RPMI7951 (cell line): ENCODE measurements at places on chromosomes 6 and 20. TPM values are rescaled to one million over a fixed set of nuclear protein-coding genes. Genes with fewer than 3 reads are reported as not detected.
A peak's percentile ranks its signal among the peaks of the same experiment; 100 is the strongest.

The BTN1A1 gene
- not detected in 2 replicates for total RNA-seq

The MUC22 gene
- total RNA-seq: not detected in 2 replicates

The PERP gene
- 37.5 and 40.6 TPM in 2 replicates for total RNA-seq

The HSD17B8 gene
- total RNA-seq: 3.2 and 3.4 TPM in 2 replicates

The BCAS4 gene
- total RNA-seq: 5.9 and 11.6 TPM in 2 replicates

The STK35 gene
- total RNA-seq: 15.7 and 20.8 TPM in 2 replicates

The GJA1 gene
- 15.2 and 20.7 TPM in 2 replicates for total RNA-seq

DNA sequence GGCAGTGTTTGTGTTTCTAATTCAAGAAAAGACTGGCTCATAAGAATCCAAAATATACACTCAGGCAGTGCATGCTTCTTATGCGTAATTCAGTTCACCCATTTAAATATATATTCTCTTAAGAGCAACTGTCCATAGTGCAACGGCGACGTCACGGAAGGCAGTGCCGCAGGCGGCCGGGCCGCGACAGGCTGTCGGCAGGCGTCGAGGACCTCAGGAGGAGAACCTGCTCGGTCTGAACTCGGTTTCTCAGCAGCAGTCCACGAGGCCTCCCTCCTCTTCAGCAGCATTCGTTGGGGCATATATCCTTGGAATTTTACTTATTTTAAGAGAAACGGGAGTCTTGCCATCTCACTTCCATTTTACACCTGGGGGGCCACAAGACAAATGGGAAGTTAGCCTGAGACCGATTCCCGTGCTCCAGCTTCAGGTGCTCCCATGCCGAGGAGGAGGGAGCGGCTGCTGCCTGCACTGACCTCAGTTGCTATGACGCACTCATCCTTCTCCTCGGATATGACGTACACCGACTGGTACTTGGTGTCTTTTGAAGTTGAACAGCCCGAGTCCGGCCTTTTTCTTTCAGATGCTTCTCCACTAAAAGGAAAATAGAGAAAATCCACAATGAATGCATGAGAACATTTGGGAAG, 8.2 kb downstream of the DLL1 start:
- no peak for DNase-seq

DNA sequence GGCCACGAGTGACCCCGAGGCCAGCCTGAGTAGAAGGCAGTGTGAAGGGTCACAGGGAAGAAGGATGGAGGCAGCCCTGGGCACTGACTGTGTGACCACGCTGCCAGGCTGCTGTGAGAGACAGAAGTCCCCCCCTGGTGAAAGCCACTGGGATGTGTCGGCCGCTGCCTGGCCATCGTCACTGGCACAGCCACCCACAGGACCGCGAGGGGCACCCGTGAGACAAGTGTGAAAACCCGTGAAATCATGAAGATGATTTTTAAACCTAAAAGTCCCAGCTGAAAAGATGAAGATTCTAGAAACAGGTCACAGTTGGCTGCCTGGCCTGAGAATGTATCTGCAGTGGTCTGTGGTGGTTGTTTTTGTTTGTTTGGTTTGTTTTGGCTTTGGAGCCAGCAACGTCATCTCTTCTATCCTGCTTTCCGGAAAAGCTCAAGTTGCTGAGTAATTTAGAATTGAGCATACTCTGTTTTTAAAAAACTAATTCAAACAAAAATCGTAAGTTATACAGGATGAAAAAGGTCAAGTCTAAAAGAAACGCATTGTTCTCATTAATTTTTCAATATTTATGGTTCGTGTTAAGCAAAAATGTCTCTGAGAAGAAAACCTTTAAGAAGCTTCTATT, 94.7 kb downstream of the HUS1B start:
- DNase-seq: no peak

DNA sequence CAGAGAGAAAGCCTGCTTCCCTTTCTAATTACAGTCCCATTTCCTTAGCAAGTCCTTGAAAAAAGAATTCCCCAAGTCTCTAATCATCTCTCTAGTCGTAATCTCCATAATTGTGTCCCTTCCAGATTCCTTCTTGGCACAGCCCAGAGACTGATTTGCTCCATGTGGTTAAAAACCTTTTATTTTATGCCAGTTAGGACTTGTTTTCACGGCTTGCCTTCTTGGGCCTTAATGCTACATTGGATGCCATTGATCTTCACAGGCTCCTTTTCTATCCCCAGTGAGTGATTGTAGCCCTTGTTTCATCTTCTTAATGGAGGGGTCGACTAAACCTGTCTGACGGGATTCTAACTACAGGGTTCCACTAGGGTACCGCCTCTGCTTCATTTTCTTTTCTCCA, 650.6 kb upstream of the ARID1B start:
- DNase-seq: no peak

GRCh38 chr20:35269055-35269781, 8.7 kb downstream of the MMP24OS start:
- peak; percentile 64 for DNase-seq

DNA sequence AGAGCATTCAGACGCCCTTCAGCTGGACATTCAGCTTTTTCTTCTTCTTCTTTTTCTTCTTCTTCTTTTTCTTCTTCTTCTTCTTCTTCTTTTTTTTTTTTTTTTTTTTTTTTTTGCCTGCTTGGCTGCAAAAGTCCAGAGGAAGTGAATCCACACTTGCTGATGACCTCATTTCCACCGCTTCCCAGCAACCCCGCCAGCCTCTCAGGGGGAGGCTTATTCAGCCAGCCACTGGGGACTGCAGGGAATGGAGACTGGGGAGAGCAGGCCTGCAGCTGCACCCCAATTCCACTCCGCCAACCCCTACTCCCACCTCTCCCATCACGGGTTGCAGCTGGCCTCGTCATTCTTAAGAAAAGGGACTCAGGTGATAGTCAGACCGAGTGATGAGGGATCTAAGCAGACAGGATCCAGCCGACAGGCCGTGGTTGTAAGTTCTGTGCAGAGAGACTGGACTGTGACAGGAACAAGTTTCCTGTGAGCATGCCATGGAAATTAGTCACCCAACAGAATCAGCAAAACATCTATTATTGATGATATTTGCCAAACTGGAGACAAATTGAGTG, 59.0 kb upstream of the QKI start:
- DNase-seq: peak; percentile 71

DNA sequence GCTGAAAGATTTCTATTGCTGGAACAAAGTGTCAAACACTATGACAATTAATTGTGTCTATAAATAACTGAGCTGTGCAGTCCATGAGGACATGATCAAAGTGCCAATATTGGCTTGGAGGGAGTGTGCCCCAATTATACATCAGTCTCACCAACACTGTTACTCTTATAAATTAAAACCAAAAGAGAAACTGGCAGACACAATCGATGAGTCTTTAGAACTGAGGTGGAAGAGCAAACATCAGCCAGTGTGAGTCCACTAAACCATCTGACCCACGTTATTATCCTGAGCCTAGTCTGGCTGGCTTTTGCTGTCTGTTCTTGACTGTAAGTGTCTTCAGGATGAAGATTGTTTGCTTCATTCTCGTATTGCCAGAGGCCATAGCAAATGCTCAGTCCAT, 98.9 kb downstream of the OLIG3 start:
- DNase-seq: no peak

DNA sequence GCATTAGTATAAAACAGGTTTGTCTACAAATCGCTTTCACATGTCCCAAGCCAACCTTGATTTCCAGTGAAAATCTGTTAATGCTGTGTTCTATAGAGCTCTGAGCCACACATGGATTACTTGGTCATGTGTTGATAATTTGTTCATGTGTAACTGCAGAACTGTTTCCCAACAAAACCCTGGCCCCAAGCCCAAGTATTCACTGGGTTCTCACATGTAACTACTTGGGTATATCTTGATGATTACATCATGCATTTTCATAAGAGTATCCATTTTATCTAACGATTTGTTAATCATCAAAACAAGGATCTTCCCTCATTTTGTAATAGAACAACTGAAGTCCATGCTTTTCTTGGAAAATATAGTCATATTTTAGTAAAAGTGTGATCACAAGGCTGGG, 657.6 kb downstream of the PRKN start:
- no peak for DNase-seq

DNA sequence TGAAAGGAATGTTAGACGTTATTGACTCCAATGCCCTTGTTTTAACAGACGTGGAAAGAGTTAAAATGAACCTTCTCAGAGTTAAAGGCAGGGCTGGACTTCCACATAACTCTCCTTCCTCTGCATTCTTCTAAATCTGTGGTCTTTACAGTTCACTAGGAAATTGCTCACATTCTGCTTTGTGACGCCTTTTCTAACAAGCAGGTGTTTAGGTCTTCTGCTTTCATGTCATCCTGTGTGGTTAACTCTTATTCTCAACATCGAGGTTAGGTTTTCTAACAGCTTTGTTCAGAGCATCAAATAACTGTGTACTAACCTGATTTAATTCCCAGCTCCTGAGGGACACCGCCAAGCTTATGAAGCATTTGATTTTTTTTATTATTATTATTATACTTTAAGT, 81.3 kb upstream of the NT5E start:
- no peak for DNase-seq

GRCh38 chr6:16660157-16660497, 101.1 kb downstream of the ATXN1 start:
- no peak for DNase-seq

DNA sequence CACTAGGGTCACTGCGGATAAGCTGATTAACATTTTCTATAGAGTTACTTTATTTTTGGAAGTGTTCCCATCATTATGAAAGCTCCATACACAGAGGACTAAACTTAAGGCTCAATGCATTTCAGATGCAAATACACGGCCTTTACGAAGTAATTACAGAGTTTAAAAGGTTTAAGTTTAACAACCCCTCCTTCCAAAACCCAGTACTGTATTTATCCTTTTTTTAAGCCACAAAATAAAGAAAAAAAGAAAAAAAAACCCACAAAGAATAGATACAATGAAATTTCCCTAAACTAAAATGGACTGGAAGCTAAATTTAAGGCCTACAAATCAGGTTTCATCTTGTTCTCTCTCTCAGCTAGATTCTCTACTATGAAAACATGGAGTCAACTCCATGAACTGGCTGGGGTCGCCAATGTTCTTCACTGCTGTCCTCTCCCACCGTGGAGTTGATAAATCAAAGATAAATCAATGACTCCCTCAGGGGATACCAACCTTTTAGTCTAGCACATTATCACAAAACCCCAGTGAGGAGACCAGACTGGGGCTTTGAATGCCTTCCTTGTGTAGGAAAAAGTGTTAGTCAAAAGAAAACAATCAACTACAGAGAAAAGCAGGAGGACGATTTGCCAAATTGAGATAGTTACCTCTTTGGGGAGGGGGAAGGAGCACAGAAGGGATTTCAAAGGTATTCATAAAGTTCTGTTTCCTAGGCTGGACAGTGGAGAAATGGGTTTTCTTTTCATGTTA, 52.5 kb downstream of the TNFRSF21 start:
- no peak for DNase-seq

DNA sequence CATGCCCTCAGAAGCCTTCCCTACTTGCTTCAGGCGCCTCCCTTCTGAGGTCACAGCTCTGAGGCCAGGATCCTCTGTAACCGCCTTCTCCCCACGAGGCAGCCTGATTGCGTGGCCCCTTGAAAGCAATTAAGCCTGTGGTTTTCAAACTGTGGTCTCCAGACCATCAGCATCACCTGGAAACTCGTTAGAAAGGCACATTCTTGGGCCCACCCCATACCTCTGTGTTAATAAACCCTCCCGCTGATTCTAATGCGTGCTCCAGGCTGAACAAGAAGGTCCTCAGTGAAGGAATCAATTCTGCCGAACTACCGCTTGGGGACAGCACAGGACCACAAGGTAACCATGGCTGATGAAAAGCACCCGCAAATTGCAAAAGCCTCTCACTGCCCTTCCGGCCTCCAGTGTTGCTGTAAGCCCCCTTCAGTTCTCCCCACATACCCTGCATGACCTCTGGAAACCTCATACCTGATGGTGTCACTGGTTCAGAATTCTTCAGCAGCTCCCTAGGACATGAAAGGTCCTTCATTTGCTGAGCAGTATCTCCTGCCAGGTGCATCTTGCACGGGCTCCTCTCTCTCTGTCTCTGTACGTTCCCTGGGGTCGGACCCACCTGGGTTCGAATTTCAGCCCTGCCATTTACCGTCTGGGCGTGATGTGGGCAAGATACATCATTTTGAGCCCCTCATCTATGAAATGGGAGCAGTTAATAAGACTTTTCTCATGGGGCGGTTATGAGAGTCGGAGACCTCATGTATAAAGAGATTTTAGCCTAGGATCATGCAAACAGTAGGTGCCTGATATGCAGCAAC, 93.3 kb upstream of the RNF24 start:
- DNase-seq: peak; percentile 85

DNA sequence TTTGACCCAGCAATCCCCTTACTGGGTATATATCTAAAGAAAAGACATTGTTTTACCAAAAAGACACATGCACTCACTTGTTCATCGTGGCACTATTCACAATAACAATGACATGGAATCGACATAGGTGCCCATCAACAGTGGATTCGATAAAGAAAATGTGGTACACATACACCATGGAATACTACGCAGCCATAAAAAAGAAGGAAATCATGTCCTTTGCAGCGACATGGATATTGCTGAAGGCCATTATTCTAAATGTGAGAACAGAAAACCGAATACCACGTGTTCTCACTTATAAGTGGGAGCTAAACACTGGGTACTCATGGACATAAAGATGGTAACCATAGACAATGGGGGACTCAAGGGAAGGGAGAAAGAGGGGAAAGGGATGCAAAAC, 222.3 kb downstream of the RNGTT start:
- no peak for DNase-seq

- no peak for DNase-seq
Measured at GRCh38 chr6:5989141-5989723, 17.5 kb downstream of the NRN1 start.

DNA sequence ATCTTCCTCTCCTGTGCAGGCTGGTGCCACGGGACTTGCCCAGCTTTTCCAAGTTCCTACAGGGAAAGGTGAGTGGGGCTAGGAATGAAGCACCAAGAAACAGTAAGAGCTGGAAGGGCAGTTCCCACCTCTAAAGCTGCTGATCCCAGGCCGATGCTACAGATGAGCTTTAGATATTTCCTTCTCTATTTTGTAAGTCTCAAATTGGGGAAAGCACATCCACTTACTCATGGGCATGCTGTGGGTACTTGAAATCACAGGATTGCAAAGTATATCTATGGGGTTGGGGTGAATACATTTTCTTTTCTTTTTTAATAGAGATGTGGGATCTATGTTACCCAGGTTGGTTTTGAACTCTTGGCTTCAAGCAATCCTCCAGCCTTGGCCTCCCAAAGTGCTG, 3.1 kb downstream of the ZBTB2 start:
- no peak for DNase-seq

- DNase-seq: peak; percentile 18
Measured at GRCh38 chr6:152846825-152847224, 96.2 kb downstream of the VIP start.

GRCh38 chr6:21831521-21832291, 238.2 kb downstream of the SOX4 start:
- DNase-seq: peak; percentile 61

DNA sequence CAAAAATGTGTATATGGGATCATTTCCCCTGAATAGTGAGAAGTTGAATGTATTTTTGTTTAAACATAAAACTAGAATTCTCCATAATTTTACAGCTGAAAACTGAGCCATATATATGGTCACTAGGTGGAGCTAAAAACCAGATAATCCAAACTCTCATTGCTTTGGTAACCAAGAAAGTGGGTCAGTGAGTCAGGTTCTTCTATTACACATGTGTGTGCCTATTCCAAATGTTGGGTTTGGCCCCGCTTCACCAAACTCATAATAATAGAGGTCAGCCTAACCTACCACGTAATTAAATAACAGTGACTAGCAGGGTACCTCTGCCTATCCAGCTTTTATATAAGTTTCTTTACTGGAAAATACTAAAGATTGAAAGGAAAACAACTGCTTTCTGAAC, 19.3 kb upstream of the RNGTT start:
- peak; percentile 70 for DNase-seq
